ENCODE measurements at places on chromosomes 12 and 14.

GRCh38 chr12:38384816-38385378 is 68.3 kb downstream of the ALG10B start:
- DNase-seq: no peak

- DNase-seq: no peak
Observed at GRCh38 chr12:130621696-130622298, 94.3 kb downstream of the RIMBP2 start.

- no peak for DNase-seq
Observed at GRCh38 chr12:65673156-65673690, 151.1 kb upstream of the HMGA2 start.

DNA sequence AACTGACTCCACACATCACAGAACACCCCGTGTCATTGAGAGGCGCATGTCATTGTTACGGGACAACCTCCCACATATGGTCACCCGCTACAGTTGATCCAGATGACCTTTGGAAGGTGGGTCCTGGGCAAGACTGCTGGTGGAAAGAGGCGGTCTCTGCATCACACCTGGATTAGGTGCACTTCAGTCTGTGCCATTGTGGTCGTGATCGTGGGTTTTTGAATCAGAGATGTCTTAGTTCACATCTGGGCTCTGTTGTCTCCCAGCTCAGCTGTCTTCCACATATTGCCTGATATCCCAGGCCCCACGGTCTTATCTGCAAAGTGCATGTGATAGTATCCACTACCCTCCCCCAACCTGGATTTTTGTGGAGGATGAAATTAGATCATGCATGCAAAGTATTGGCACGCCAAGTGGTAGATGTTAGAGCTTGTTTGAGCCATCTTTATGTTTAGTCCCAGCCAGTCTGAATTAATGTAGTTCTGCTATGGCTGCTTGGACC is 208.7 kb upstream of the FOXN3 start:
- DNase-seq: no peak

- no peak for DNase-seq
Observed at GRCh38 chr14:75479770-75480600, 42.3 kb upstream of the BATF start.
